Activated CD4-positive, alpha-beta T cell treated with anti-CD3 and anti-CD28 coated beads, Interleukin-2, amount 50 U/mL, for 24 hours (primary cell): ENCODE measurements at places on chromosomes 7 and 10.

DNA sequence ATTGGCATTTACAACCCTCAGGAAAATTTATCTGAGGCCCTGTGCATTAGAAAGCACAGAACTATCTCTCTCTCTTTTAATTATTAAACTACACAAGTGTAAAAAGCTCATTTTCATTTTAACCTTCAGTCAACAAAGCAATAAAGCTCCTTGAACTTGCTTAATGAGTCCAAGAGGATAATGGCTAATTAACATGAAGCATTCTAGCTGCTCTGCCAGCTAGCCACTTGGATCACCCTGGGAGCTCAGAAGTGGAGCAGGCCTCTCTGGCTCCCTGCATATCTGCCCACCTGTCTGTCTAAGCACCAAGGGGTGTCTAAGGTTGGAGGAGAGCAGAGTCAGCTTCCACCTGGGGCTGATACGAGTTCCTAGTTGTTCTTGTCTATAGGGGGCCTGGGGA lies 56.0 kb upstream of the SLC35G1 start:
- DNase-seq, result no peak

DNA sequence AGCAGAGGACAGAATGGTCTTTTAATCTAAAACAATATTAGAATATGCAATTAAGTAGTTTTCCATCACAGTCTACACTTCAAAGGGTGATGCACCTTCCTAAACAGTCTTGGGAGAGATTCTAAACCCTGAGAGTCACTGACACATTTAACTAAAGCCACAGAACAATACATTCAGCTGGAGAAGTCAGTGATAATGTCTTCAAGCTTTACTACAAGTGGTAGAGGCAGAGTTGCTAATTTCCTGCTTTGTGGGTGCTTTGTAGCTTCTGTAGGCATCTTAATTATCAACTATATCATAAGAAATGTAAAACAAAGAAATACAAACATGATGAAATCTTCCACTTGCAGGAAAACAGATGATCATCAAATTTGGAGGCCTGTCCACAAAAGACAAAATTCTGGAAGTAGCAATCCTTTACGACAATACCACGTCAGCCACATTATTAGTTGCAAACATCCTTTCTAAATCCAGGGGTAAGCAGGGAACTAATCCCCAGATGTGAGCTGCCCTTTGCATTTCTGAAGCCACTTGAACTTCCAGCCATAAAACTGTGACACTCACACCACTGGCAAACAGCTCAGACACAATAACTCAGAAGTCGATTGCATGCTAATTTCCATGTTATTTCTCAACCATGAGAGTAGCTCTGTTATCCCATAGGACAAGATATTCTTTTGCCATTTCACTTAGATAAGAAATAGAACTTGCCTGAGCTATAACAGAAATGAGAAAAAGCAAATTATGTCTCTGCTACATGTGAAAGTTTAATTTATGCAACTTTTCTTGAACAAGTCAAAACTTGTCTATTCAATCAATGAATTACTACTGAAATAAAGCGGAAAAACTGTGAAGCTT lies 212.2 kb downstream of the FAM107B start:
- no peak for DNase-seq

DNA sequence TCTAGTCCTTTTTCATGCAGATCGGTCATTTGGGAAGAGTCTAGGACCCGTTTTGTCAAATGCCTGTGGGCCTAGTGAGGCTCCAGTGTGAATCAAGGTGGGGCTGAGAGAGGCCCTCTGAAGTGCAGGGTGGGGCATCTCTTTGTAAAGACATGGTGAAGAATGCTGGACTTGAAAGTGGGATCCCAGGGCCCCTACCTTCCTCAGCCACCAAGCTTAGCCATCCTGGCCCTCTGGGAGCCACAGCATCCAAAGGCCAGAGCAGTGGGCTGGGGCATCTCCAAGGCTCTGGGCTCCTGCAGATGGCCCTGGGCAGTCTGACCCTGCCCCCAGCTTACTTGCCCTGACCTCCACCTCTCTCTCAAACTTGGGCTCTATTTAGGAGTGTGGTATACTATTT lies 78.5 kb downstream of the ADCY1 start:
- no peak for DNase-seq

DNA sequence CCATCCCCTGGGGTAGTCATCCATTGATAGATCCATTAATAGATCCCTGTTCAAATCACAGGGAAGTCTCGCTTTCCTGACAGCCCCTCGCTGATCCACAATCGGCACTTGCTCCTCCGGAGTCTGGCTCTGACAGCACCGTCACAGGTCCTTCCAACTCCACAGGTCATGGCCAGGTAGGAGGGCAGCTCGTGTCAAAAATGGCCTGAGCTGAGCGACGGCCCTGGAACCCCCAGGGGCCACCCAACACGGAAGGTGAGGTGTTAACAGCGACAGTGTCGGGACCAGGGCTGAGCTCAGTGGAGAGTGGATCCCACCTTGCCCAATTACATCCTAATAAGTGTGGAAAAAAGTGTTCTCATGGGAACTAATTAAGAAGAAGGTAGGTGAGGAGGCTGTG lies 219.8 kb downstream of the TCERG1L start:
- no peak for DNase-seq

GRCh38 chr10:68586606-68587305 lies 26.6 kb downstream of the TET1 start:
- DNase-seq, result no peak

- no peak for DNase-seq
Observed at GRCh38 chr7:92988051-92988450, 129.7 kb downstream of the SAMD9 start.

DNA sequence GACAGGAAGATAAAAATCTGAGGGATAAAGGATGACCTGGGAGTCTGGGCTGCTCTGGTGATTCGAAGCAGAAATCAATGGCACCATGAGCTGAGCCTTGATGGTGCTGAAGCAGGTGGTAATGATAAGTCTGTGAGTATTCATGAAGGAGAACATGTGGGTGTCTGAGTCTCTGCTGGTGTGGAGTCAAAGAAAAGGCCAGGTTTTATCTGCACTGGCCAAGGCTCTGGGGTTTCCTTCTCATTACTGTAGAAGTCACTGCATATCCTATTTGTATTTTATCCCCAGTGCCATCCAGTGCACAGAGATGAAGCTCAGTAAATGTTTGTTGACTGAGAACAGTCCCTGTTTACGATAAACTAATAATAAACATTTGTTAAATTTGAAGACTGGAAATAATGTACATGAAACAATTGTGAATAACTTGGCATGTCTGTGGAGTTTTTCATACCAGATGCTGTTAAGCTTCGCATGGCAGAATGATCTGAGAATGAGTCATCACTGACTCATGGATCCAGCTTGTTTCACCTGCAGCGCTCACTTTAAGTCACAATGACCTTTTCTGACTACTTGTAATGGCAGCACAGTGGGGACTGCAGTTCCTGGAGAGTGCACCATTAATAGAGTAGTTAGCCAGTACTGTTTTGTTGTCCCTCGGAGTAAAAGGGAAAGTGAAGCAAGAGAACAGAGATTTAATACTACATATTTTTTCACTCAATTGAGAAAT lies 538.5 kb downstream of the HTR7 start:
- DNase-seq, result no peak

DNA sequence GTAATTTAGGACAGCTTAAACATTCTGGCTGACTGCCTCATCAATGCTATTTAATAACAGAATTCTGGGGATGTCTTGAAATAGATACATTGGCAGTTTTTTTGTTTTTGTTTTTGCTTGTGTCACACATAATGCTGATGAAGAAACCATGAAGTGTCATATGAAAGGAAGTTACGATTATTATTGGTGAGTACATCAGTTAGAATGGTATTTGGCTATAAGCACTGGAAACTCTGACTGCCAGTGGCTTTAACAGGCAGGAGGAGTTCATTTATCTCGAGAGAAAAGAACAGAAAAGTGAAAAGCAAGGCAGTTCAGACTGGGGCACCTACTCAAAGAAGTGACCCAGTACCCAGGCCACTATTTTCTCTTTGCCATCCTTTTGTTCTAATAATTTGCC lies 18.1 kb downstream of the LSM8 start:
- DNase-seq, result no peak

DNA sequence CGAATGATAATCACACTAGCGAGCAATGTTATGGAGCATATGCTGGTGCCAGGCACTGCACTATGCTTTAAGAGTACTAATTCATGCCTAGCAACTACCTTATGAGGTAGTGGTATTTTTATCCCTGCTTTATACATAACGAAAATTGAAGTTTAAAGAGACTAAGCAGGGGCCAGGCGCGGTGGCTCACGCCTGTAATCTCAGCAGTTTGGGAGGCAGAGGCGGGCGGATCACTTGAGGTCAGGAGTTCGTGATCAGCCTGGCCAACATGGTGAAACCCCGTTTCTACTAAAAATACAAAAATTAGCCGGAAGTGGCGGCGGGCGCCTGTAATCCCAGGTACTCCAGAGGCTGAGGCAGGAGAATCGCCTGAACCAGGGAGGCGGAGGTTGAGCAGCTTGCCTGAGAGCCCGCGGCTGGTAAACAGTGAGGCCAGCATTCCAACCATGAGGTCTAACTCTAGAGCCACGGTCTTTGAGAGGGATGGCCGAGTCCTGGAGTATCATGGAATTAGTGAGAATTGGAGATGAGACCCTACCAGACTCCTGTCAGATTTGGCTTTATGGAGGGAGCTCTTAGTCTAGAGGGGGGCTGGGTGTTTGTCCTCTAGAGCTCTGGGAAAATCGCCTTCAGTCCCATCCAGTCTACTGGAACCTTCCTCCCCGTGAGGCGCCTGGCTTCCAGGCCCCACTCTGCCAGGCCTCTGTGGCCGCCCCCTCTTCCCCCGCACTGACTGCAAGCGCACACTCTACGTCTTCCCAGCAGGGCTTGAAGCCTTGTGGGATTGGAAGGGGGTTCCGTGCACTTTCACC lies 11.6 kb downstream of the TLX1 start:
- DNase-seq, result no peak

- DNase-seq, result no peak
Observed at GRCh38 chr7:34747867-34748727, 90.1 kb downstream of the NPSR1 start.

- DNase-seq, result no peak
Observed at GRCh38 chr7:422886-423225, 96.8 kb downstream of the PDGFA start.

- no peak for DNase-seq
Observed at GRCh38 chr7:20598459-20599309, 16.8 kb upstream of the ABCB5 start.

DNA sequence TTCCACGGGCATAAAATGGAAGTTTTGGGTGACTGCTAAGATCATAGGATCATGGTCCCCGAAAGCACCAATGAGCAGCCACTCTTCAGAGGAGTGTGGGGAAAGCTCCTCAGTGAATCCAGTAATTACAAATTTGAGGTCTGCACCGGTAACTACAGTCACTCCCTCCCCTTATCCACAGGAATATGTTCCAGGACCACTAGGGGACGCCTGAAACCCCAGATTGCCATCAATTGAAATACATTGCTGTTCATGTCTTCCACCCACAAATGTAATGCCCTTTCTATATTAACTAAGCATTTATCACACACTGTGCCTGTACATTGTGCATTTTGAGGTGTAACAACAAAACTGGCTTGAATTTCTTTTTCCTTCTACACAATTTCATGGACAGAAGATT lies 447.9 kb upstream of the PFKP start:
- DNase-seq, result no peak

DNA sequence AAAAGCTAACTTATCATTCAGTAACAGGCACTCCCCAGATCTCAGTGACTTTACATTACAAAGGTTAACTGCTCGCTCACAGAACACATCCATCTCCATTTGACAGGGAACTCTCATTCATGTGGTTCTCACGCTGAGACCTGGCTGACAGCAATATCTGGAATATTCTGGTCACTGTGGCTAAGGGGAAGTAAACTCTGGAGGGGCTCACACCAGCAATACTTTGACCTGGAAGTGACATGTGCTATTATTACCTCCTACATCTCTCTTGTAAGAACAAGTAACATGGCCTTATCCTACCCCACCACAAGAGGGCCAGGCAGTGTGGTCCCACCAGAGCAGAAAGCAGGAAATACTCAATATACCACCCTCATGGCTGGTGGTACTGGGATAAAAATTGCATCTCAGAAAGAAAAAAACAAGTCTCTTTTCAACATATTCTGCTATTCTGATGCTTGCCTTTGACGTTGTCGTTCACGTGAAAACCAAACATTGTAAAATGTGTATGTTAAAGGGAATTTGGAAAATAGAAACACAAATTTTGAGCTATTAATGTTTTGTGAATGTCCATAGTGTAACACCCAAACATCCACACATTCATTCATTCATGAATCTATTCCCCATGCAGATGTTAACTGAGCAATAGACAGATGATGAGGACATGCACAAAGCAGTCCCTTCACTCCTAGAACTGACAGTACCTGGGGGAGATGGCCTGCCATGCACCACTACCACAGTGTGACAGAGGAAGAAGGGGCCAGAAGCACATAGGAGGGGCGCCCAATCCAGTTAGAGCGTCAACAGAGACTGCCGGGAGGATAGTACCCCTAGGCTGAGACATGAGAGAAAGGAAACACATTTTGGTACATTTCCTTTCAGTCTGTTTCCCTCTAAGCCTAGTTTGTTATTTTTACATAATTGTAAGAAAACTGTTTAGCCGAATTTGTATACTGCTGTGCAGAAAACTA lies 166.0 kb upstream of the SP4 start:
- DNase-seq, result no peak

- DNase-seq, result no peak
Observed at GRCh38 chr10:111137587-111137986, 60.8 kb downstream of the ADRA2A start.

- no peak for DNase-seq
Observed at GRCh38 chr7:74000489-74001149, 27.4 kb upstream of the ELN start.

DNA sequence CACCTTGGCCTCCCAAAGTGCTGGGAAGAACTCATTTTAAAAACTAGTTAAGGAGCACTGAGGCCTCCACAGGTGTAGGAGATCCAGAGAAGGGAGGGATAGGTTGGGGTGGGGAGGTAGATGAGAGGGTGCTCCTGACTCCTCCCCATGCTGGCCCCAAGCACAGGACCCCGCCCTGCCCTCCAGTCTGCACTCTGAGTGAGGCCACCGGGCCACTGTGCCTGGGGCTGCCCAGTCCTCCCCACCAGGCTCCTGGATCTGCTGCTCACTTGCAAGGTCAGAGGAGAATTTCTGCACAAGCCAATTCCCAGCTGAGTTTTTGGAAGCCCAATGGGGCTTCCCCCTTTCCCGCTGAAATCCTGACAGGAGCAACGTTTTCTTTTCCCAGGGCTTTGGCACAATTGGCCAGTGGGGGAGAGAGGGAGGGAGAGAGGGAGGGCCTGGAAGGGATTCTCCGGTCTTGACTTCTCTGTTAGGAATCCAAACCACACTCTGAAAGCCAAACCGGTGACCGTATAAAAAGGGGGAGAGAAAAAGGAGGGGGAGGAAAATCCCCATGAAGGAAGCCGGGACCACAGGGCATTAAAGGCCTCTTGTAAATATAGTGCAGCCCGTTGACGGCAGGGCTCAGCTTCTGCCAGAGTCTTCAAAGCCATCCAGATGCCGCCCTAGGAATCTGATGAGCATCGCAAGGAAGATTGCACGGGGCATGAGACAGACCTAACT lies 116.2 kb downstream of the SH3PXD2A start:
- DNase-seq, result no peak

DNA sequence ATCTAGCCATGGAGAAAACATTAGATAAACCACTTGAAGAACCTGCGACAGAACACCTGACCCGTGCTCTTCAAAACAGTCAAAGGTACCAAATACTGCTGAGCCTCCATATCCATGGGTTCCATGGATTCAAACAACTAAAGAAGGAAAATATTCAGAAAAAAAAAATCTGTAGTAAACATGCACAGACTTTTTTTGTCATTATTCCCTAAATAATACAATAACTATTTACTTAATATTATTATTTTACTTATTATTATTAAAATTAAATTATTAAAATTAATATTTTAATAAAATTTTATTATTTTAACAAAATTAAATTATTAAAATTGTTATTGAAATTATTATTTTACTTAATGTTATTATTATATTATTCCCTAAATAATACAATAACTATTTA lies 101.0 kb upstream of the PDE1C start:
- DNase-seq, result no peak
